ENCODE measurements at places on chromosomes 13 and 19. TPM values are rescaled to one million over a fixed set of nuclear protein-coding genes. Genes with fewer than 3 reads are reported as not detected.

The ERICH6B gene
- total RNA-seq = not detected

The CDC42EP5 gene
- total RNA-seq = 30.4 TPM

The COX6B1 gene
- 847 TPM for total RNA-seq

The PSG3 gene
- total RNA-seq = not detected

The DCLK1 gene
- total RNA-seq = 1.3 TPM

The SIGLEC12 gene
- not detected for total RNA-seq

The ZNF432 gene
- total RNA-seq = 3.9 TPM

The FFAR2 gene
- total RNA-seq = not detected

The ZNF723 gene
- not detected for total RNA-seq

The TRPM4 gene
- total RNA-seq = 12.1 TPM

The PAK4 gene
- 19.2 TPM for total RNA-seq

The SLC10A2 gene
- total RNA-seq = not detected

The ZIC5 gene
- total RNA-seq = not detected

The KLK15 gene
- not detected for total RNA-seq

The RDH8 gene
- total RNA-seq = not detected

The ICAM5 gene
- 2.9 TPM for total RNA-seq

The THOP1 gene
- total RNA-seq = 145 TPM

The FBXO17 gene
- 20.3 TPM for total RNA-seq

The CEACAM7 gene
- not detected for total RNA-seq

The LILRB2 gene
- total RNA-seq = not detected

The ZBTB45 gene
- 12.8 TPM for total RNA-seq

The ATP4A gene
- total RNA-seq = not detected

The N4BP2L1 gene
- total RNA-seq = 0.30 TPM

The CEACAM20 gene
- total RNA-seq = not detected

The PSG7 gene
- not detected for total RNA-seq

The GNG8 gene
- total RNA-seq = not detected

The LAIR1 gene
- not detected for total RNA-seq

The NXNL1 gene
- total RNA-seq = not detected

The PODNL1 gene
- total RNA-seq = 1.7 TPM

The SAFB gene
- total RNA-seq = 41.8 TPM

The GAPDHS gene
- not detected for total RNA-seq

The RUBCNL gene
- total RNA-seq = 0.30 TPM

The VAV1 gene
- total RNA-seq = not detected

The PTH2 gene
- total RNA-seq = not detected

The SLAIN1 gene
- total RNA-seq = 0.17 TPM

The FUT1 gene
- total RNA-seq = 0.17 TPM

The KLF2 gene
- total RNA-seq = 2.7 TPM

The CD70 gene
- not detected for total RNA-seq

The CEACAM4 gene
- total RNA-seq = not detected

The PRR20D gene
- not detected for total RNA-seq

The SHC2 gene
- 0.30 TPM for total RNA-seq

The KLK10 gene
- not detected for total RNA-seq

The NKPD1 gene
- 0.15 TPM for total RNA-seq
